Stimulated activated CD8-positive, alpha-beta memory T cell treated with anti-CD3 and anti-CD28 coated beads, Interleukin-7, amount 100 ng/mL, for 1 hour (primary cell): ENCODE measurements at places on chromosomes 13 and 19.

DNA sequence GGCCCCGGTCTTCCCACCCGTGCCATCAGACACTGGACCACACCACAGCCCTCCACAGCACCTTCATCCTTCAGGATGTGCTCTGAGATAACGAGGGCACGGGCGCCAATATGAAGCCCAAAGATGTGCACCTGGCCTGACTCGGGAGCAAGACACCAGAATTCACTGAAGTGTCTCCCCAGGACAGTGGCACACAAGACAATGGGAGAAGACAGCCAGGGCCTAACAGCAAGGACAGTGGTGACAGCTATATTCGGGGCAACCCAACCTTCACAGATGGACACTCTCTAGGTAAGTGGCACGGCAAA lies 7.2 kb downstream of the DDX39A start:
- no peak for DNase-seq

DNA sequence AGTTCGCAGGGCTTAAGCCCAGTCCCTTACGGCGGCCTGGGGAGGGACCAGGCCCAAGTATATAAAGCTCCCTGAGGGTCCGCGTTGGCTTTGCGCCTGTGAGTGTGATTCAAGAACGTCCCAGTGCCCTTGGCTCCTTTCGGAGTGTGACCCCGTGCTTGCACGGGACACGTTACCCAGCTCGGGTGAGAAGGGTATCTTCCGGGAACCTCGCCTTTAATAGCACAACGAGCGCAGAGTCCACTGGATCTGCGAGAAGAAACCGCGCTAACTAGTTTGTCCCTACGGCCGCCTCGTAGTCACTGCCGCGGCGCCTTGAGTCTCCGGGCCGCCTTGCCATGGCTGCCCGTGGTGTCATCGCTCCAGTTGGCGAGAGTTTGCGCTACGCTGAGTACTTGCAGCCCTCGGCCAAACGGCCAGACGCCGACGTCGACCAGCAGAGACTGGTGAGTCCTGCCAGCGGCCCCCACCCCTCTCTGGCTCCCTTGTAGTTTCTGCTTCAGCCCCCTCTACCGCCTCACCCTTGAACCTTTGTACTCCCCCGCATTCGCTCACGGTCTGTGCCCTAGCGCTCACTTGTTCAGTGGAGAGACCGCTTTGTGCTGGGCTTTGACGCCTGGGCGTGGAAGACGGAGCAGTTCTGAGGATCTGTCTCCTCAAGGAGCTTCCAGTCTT lies at the start of gene DNAJC15:
Gene DNAJC15, plus strand, starts transcription at position 298 of the 675 bp plus-strand sequence. Its CDS starts 41 bp downstream, at position 339.
- peak; percentile 59 for DNase-seq

- no peak for DNase-seq
Observed at GRCh38 chr13:54029720-54030119, 1001.1 kb downstream of the OLFM4 start.

- no peak for DNase-seq
Observed at GRCh38 chr19:6970443-6970842, 50.8 kb downstream of the MBD3L2B start.

DNA sequence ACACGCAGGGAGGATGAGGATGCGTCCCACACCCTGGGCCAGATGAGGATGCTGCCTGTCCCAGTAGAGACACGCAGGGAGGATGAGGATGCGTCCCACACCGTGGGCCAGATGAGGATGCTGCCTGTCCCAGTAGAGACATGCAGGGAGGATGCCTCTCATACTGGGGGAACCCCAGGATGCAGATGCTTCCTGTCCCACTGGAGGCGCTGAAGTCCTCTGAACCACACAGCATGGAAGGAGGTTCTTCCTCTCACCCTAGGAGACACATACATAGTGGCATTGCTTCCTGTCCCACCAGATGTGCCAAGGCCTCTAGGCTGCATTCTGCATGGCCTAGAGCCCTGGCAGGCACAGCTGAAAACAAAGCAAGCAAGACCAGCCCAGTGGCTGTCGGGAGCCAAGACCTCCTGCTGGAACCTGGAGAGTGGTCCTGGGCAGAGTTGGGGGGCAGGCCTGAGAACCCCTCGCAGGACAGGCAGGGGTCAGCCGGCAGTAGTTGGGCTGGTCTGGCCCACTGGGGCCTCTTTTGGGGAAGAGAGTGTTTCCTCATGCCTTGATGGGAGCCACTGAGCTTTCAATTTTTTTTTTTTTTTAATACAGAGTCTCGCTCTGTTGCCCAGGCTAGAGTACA lies 4.3 kb downstream of the HPN start:
- no peak for DNase-seq

- DNase-seq = no peak
Observed at GRCh38 chr13:49512578-49512977, 16.8 kb downstream of the PHF11 start.

DNA sequence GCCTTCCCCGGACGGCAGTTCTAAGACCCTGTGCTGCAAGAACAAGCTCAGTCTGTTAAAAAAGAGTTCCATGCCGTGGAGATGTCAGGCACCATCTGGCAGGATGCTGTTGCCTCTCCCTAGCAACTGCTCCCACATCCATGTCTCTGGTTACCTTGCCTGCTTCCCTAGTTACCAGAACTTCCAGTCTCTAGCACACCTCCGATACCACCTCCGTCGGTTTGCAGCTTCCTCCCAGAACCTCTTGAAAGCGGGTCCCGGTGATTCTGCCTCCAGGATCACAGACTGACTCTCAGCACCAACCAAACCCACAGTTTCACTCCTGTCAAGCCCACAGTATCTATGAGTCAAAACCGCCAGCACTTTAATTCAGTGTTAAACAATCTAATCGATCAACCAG lies 55.4 kb downstream of the KCTD12 start:
- DNase-seq = no peak
